GDM1 (cell line): ENCODE measurements at places on chromosomes 6 and 20.

DNA sequence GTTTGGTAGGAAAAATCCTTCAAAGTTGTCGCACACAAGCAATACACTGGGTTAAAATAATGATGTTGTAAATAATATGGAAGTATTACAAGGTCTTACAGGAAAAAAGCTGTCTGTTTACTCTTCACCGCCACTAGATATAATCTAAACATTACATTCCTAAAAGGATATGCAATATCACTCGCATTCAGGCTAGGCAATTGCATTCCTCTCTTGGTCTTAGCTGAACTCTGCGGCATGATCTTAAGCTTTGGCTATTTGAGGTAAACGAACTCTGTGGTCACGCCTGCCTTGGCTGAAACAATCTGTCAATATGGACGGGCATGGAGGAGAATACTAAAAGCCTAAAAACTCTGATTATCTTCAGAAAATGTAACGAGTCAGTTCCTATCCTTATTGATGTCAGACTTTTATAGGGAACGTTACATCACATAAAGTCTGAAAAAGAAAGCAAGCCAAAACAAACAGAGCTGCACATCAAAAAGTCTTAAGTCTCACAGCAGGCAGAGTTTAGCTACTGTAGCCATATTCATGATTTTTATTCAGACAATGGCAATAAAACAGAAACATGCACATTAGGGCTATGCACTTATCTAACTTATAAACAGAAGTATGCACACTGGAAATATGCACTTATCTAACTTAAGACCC is 30.8 kb upstream of the FILIP1 start:
- DNase-seq, result no peak

DNA sequence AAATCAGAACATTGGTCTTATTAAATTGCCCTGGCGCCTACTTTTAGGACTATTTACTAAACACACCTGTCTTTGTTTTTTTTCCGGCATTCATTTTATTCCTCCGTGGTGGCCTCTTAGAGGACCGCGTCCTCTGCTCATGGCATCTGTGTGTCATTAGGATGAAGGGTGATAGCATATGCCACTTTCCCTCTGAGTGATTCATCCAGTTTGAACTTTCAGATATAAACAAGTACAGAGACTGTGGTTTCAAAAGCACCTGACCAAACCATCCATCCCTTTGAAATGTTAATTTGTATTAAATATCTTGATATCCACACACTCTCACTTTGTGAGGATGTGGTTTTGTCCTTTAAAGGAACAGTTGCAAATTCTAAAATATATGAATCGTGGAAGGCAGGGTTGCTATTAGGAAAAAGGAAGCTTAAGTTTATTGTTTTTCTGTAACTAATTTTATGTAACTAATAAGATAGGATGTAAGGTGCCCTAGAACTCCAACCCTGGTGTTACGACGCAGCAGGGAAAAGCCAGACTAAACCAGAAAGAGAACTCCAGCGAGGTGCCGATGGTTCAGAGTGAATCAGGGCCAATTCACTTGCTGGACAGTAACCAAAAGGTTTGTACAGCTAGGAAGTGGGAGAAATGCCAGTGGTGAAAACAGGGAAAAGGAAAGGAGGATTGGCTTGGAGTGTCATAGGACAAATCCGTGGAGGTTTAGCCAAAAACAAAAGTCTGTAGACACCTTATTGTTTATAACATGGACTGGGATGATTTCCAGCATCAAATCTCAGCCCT is 98.7 kb downstream of the SHLD1 start:
- DNase-seq, result no peak

- DNase-seq, result peak; percentile 18
Measured at GRCh38 chr6:32154514-32155161, 697 bp downstream of the PPT2 start.

- DNase-seq, result no peak
Measured at GRCh38 chr6:168132531-168133167, 53.6 kb upstream of the FRMD1 start.

DNA sequence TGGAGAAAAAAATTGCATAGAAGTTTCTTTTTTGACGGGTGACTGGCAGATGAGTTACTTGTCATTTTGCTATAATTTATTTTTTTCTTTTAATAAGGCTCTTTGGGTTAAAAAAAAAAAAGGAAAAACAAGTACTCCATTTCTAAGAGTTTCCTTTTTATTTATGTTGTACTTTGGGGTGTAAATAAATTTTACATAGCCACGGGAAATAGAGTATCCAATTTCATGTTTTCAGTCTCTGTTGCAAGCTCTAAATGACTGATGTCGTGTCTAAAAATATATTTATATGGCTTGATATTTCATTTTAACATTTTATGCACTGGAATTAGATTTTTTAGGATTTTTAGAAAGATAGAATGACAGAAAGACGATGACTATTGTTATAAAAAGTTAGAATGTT is 3.4 kb downstream of the EYA4 start:
- no peak for DNase-seq

DNA sequence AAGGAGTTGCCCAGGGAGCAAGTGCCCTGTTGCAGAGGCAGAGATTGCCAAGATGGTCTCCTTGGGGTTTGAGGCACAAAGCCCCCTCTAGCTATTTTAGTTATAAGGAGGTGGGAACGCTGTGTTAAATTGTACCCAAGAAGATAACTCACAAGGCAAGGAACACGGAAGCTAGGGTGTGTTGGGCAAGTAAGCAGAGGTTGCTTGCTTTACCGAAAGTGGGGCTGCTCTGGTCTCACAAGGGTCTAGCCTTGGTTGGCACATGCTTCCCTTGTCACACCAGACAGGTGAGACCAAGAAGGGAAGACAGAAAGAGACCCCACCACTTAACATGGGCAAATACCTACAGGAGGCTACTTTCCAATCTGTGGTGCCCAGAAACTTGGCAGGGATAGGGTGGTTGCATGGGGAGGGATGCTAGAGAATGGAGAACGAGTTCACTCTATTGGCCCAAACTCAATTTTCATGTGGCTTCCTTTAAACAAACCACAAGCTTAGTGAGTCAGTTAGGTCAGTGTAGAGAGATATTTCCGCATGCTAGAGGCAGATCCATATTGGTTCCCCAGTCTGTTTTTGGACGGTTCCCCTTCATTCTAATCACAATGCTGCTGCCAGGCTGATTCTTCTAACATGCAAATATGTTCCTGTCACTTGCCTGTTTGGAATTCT is 42.4 kb downstream of the PLAGL1 start:
- peak; percentile 48 for DNase-seq

DNA sequence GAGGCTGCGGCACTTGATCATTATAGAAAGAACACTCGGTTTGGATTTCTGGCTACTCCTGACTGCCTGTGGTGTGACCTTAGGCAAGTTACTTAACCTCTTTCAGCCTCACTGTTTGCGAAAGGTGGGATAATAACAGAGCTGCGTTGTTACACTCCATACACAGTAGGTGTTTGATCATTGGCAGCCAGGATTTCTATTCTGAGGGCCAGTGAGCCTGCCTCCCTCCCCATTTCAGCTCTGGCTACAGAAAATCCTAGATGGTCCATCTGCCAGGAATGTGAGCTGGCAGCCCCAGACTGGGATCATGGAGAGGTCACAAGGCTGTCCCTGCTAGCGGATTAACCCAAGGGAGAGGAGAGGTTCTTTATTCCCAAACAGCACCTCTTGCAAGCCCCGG is 2.7 kb downstream of the KCNB1 start:
- no peak for DNase-seq

GRCh38 chr20:10619427-10619826 is 54.4 kb downstream of the JAG1 start:
- no peak for DNase-seq

DNA sequence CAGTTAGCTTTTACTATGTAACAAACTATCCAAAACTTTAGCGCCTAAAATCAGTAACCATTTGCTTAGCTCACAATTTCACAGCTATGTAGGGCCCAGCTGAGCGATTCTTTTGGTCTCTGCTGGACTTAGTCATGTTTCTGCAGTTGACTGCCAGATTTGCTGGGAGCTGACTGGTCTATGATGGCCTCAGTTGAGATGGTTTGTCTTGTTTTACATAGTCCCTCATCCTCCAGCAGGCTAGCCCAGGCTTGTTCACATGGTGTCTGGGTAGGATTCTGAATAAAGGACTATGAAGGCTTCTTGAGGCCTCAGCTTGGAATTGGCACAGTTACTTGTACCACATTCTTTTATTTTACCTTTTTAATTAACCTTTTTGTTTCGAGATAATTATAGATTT is 247.8 kb upstream of the CHD6 start:
- no peak for DNase-seq

DNA sequence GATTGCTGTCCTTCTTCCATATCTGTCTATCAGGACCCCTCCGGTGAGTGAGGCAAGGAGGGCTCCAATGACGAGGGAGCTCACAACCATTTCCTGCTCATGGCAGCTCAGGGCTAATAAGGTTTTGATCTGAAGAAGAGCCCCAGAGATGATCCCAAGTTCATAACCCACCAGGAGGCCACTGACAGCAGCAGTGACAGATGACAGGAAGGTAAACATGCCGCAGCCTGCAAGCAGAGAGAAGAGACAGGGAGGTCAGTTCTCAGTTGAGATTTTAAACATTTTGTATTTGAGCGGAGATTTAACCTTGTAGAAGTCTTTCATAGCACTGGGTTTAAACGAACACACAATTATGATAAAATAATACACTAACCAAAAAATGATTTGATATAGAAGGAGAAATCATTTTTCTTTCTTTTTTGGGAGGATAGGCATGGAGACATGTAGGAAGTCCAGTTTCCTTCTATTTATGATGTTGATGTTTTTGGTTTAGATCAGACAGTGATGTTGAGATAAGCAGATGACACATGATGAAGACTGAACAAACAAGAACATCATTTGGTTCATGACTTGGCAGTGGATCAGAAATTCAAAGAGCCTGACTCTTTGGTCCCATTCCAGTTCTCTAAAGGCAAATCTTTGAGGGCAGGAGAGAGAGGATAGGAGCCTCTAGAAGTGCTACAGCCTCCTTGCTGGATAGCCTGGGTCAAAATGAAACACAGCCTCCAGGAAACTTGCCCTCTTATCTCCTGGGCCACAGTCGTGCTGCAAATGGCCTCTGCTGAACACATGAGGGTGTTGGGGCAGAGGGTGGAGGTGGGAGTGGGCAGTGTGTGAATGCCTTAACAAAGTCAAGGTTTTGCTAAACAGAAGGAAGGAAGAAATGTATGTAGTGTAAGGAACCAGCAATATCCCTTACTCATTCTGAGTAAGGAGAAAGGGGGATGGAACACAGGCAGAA is 22.6 kb downstream of the SLC2A12 start:
- DNase-seq, result no peak

GRCh38 chr6:110512991-110513390 is 36.6 kb upstream of the SLC22A16 start:
- no peak for DNase-seq

GRCh38 chr20:59295531-59295930 is 4.9 kb upstream of the EDN3 start:
- no peak for DNase-seq

DNA sequence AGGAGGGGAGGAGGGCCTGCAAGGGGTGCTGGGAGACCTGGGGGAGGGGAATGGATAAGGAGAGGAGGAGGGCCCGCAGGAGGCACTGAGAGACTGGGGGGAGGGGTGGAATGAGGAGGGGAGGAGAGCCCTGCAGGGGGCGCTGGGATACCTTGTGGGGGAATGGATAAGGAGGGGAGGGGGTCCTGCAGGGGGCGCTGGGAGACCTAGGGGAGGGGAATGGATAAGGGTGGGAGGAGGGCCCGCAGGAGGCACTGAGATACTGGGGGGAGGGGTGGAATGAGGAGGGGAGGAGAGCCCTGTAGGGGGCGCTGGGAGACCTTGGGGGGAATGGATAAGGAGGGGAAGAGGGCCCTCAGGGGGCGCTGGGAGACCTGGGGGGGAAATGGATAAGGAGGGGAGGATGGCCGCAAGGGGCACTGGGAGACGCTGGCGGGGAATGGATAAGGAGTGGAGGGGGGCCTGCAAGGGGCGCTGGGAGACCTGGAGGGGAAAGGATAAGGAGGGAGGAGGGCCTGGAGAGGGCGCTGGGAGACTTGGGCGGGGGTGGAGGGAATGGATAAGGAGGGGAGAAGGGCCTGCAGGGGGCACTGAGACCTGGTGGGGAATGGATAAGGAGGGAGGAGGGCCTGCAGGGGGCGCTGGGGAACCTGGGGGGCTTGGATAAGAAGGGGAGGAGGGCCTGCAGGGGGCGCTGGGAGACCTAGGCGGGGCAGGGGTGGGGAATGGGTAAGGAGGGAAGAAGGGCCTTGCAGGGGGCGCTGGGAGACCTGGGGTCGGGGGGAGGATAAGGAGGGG is 1.3 kb upstream of the CTCFL start:
- DNase-seq, result no peak

- DNase-seq, result no peak
Measured at GRCh38 chr6:136137008-136137692, 113.0 kb downstream of the MTFR2 start.
